Epithelial cell of prostate (primary cell): ENCODE measurements at places on chromosomes 5 and 9.

- peak; percentile 86 for DNase-seq
Observed at GRCh38 chr5:95617057-95617456, 2.8 kb upstream of the GPR150 start.

- no peak for DNase-seq
Observed at GRCh38 chr5:120297616-120298015, 166.5 kb upstream of the PRR16 start.

- no peak for DNase-seq
Observed at GRCh38 chr5:1179383-1179715, 22.0 kb upstream of the SLC6A19 start.

DNA sequence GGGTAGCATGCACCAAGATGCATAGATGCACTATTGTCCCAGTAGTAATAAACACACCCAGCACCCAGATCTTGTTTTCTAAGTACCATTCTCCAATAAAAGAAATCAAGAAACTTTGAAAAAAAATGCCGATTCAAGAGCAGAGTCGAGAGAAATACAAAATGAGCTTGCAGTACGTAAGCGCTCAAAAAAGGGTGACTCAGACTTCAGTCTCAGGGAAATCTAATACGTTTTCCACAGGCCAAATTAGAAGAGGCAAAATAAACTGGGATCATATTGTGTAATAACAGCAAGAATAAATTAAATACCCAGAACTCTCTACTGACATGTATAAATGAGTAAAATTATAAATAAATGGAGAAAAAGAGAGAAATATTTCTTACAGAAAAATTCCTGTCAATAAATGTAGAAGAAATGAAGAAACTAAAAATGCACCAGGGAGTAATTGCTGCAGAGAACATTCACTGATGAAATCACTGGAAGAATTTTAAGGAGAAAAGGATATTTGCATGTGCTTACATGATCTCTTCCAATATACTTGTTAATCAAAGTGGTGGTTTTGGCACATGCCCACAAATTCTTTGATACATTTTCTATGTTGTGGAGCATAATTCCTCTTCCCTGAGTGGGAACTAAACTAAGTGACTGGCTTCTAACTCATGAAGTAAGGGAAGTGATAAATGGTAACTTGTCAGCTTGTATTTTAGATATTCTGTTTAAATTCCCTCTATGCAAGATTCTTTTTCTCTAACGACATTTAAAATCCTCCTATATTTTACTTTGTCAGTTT is 567.6 kb upstream of the ADAMTS16 start:
- no peak for DNase-seq

- no peak for DNase-seq
Observed at GRCh38 chr5:77181596-77182304, 28.7 kb upstream of the PDE8B start.

DNA sequence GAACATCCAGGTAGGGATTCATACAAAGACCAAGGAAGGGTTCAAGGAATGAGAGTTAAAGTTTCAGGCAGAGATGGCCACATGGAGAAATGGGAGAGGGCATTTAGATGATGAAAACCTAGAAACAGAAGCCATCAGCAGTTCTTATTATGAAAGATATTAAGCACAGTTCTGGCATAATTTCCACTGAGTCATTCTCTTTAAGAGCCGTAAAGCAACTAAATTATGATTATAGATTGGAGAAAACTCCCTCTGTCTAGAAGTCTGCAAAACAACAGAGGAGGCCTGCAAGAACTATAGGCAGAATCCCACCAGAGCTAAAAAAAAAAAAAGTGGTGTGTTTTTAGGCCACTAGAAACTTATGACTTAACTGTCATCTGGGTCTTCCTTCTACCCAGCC is 157.1 kb upstream of the MPDZ start:
- no peak for DNase-seq

DNA sequence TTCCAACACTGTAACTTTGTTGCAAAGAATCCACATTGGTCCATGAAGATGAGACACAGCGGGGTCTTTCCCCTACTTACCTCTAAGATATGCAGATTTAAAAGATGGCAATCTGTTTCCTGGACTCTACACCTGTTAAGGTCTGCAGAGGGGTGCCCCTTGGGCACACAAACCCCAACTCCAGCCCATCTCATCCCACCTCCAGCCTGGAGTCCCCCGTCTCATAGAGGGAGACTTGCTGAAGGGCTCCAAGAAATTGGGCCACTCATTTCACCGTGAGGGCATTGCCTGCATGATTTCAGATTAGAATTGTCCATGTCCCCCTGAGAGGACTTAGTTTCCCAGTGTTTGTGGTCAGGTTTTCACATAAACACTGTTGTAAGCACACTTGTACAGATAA is 365.7 kb downstream of the IRX2 start:
- no peak for DNase-seq

DNA sequence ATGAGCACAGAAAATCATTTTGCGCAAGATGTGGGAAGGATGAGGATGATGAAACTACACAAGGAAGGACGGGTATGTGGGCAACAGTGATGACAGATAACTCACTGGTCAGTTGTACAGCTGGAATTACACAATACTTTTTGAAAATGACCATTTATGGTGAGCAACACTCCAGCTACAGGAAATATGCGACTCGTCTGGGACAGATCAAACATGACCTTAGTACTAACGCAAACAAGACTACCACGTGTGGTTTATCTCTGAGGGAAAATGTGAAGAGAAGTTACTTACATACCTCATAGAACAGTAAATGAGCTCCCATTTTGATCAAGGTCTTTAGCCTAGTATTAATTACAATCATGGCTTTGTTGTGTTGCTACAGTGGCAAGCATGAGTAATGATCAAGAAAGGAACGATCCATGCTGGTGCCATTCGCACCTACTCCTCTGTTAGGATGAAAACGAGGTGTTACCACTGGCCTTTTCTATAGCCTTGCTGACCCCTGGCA is 456.9 kb downstream of the BNC2 start:
- no peak for DNase-seq

DNA sequence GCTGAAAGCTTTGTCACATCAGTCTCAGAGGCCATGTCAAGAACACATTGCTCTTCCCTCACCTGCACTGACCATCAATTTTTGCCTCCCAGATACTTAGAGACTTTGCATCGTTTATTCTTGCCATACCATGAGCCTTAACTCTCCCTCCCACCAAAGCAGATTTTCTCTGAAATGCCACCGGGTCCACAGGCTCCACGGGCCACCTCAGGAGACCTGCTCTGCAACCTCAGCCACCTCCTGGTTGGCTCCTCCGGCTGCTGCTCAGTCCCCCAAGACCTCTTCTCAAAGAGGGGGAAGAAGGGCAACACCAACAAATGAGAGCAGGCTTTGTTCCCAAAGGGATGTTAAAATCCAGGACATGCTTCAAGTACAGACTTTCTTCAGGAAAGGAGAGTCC is 400.5 kb downstream of the SPOCK1 start:
- DNase-seq, result no peak

DNA sequence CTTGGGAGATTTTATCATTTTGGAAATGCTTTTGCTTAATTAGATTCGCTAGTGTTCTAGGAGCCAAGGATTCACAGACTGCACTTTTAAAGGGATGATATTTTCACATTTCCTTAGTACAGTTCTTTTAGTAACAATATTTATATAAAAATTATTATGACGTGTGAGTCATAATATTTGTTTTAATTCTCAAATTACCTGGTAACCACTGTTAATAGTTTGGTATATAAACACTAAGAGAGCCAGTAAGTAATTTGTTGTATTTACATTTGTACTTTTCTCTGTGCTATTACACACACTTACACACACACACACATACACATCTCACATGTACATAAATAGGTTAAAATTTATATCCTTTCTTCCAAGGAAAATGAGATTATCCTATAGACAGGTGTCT is 58.8 kb upstream of the RAD23B start:
- no peak for DNase-seq

DNA sequence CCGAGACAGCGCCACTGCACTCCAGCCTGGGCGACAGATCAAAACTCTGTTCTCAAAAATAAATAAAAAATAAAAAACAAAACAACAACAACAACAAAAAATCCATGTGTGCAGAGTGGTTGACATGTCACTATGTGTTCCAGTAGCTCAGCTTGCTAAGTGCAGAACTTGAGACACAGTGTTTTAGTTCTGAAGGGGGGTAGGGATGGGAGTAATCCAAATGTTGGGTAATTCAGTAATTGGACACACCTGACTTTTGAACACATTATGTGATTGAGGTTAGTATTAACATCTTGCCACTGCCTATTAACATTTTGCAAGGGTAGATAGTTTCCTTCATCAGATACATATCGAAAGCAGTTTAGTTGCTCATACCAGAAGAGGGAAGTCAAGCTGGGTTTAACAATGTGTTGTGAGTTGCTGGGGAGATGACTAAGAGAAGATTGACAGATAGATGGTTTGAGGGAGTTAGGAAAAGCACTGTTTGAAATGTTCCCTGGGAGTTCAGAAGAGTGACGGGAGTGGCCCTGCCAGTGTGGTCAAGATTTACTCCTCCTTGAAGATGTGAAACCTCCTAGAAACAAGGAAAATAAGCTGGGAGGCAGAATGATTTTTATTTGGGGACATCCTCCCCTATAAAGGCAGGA is 928 bp downstream of the HACD4 start:
- peak; percentile 46 for DNase-seq

- DNase-seq, result no peak
Observed at GRCh38 chr5:53983568-53984460, 326.6 kb downstream of the ARL15 start.

DNA sequence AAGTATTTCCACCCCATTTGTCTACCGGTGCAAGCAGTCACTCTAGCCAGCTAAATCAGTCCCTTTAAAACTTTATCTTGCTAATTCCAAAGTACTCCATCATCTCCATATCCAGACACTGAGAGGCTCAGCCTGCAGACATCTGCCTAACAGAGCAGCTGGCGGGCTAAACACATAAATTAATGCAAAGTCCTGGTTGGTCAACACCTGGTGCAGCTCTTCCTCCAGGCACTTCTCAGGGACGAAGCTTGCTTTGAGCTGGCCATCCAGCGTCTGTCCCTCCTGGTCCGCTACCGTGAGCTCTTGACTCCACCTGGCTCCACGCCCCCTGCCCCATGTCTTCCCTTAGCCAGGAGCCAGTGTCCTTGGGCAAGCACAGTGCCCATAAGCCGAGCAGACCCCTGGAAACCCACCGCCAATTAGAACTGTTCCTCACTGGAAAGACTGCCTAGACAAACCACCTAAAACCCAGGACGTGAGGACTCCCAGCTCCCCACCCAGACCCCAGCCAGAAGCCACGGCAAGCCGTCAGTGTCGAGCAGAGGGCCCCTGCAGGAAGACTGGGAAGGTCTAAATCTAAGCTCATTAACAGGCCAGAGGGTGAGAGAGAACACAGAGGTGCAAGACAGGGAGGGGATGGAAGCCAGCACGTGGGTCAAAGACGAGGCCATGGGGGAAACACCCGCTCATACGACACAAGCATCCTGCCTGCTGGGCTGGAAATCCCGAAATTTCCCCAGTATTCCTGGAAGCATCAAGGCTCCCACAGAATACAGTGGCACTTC is 120.0 kb downstream of the COL23A1 start:
- DNase-seq, result no peak

GRCh38 chr5:59615272-59615671 is 278.3 kb downstream of the PDE4D start:
- no peak for DNase-seq

GRCh38 chr5:50564079-50564478 is 102.4 kb upstream of the PARP8 start:
- no peak for DNase-seq

- DNase-seq, result no peak
Observed at GRCh38 chr9:132546148-132547051, 36.0 kb upstream of the BARHL1 start.

DNA sequence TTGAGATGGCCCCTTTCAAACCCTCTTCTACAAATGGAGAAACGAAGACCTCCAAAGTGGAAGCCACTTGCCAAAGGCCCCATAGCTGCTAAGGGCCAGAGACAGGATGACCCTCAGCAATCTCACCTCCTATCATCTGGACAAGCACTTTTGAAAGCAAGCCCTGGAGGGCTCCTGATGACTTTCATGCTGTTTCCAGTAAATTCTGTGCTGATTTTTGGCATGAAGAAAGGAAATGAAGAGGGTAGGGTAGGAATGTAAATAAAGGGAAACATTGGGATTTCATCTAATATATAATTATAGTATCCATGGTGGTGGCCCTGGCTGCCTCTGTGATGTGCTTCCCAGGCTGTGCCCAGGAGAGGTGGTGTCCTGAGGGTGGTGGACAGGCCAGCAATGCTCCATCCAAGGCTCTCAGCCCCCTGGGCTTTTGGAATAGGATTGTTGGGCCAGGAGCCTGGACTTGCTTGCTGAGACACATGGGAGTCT is 208.0 kb upstream of the TRIM32 start:
- no peak for DNase-seq

DNA sequence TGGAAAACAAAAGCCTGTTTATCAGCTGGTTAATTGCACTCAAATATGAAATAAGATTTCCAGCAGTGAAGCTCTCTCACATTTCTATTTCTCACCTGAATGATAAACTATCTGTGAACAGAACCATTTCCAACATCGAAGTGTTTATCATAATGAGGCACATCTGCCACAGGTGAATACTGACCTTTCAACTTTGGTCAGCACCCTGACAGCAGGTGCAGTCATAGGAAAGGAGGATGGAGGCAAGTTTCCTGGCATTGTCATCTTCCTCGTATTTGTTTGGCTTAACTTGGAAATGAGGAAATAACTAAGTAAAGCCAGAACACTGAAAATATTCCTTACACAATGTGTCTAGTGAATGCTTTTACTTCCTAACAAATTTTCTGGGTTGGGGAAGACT is 716.4 kb downstream of the NR2F1-AS1 start:
- DNase-seq, result no peak

- DNase-seq, result no peak
Observed at GRCh38 chr9:89891221-89891590, 286.4 kb downstream of the GADD45G start.

DNA sequence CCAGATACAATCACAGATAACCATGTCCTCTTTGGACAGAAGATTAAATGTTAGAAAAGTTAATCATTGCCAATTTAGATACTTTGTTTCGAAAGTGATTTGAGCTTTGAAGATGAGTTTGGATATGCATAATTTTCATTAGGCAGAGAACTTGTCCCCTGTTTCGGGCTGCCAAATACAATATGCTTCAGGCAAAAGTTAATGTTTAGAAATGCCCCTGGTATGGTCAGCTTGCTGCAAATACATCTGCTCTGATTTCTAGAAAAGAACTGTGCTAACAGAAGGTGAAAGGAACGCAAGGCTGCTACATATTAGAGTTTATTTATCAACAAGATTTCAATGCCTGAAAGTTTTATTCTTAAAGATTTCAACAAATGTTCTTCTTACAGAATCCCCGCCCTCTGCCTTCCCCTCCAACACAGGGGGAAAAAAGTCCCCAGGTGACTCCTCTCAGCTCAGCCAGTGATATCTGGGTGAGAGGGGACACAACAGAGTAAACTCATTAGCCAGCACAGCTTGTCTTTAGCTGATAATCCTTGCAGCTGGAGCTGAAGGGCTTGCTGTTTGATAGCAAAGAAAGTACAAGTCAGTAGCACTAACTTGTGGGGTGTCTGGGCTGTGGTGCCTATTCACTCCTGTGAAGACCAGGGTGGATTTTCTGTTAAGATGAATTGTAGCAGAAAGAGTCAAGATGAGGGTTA is 435.7 kb downstream of the DMAC1 start:
- no peak for DNase-seq
